ENCODE measurements at places on chromosomes 6 and 20.

GRCh38 chr6:111823012-111823411 is 50.2 kb downstream of the FYN start:
- no peak for DNase-seq

DNA sequence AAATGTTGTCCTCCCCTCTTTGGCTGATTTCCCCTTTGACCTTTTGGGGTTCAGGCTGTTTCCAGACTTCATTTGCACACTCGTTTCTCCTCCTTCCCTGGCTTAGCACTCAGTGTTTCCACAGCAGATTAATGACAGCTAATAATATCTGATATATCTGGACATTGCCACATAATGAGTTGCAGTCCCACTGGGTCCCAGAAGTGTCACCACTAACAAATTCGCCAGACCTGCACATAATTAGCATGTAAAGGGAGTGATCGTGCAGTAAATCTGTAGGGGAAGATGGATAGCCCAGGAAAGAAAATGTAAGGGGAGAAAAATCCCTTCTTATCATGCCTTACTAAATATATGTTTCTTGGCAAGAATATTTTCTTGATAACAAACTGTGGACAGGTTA is 922.1 kb downstream of the TFAP2A start:
- no peak for DNase-seq

DNA sequence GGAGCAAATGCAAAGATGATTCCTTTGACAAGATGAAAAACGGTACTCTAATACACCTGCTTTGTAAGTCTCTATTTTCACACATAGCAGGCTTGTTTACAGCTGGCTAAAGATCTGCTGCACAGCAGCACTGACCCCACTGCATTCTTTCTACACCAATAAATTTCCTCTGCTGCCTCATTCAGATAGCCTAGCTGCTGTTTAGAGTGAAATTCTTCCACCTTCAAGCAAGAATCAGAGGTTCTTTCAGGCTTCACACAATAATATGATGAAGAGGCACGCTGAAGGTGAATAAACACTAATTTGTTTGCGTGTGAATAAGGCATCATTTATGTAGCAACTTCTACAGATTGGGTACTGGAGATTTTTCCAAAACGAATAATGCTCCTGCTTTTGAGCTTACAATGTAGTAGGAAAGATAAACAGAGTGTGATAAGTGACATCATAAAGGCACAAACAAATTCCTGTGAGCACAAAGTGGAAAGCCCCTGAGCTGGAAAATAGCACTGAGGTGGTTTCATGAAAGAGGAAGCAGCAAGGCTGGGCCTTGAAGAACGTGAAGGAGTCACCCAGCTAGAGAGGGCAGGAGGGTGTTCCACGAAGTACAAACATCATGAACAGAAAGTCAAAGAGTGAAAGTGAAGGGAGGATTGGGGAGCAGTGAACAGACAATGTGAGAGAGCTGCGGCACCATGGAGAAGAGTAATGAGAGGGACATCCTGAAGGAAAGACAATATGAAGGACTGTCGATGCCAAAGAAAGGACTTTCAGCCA is 543.4 kb downstream of the CD83 start:
- no peak for DNase-seq

GRCh38 chr6:53725791-53726575 is 60.4 kb upstream of the KLHL31 start:
- peak; percentile 73 for DNase-seq

- DNase-seq, result no peak
These were observed 256.0 kb downstream of the CDKAL1 start for GRCh38 chr6:20790032-20790791.

DNA sequence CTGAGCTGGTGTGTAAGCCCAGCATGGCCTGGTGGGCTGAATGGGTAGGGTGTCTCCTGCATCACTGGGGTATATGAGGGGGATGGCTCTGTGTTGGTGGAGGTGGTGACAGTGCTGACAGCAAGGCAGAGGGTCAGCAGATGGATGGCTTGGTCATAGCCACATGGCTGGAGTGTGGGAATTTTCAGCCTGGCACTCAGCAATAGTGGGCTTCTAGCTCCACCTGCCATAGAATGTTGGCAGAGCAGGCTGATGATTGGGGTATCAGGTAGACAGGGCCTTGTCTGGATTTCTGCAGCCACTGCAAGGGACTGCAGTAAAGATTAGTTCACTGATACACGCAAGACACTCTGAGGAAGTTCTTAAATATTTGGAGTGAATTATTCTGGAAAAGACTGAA is 137.5 kb upstream of the BACH2 start:
- DNase-seq, result no peak

DNA sequence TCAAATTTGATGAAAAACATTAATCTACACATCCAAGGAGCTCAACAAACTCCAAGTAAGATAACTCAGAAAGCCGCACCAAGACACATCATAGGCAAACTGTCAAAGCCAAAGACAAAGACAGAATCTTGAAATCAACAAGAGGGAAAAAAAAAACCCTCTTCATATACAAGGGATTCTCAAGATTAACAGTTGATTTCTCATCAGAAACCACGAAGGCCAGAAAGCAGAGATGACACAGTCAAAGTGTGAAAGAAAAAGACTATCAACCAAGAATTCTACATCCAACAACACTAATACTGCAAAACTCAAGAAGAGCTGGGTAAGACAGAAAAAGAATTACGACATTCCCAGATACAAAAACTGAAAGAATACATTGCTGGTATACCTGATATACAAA is 73.8 kb downstream of the CDK19 start:
- DNase-seq, result no peak

GRCh38 chr20:44411020-44411756 is 55.7 kb downstream of the HNF4A start:
- no peak for DNase-seq

GRCh38 chr6:163738304-163738703 is 323.8 kb downstream of the QKI start:
- DNase-seq, result no peak

GRCh38 chr20:21326700-21327099 is 23.6 kb downstream of the XRN2 start:
- no peak for DNase-seq

- no peak for DNase-seq
These were observed 93.9 kb downstream of the BFSP1 start for GRCh38 chr20:17437251-17437650.

DNA sequence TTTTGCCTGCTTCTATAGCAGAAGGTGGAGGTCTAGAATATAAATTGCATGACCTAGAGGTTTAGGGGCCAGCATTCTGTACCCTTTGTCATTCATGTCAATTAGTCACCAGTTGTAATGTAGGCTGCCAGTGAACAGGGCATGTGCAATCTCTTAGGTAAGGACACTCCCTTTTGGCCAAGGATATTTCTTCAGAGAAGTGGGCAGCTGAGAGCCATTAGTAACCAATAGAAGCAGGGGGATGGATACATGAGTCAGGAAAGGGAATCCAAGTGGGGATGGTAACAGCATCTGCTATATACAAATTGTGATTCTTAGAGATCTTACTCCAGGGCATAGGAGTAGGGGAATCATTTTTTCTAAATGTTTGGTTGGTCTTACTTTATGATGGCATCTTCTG is 494.2 kb upstream of the JAG1 start:
- DNase-seq, result no peak

DNA sequence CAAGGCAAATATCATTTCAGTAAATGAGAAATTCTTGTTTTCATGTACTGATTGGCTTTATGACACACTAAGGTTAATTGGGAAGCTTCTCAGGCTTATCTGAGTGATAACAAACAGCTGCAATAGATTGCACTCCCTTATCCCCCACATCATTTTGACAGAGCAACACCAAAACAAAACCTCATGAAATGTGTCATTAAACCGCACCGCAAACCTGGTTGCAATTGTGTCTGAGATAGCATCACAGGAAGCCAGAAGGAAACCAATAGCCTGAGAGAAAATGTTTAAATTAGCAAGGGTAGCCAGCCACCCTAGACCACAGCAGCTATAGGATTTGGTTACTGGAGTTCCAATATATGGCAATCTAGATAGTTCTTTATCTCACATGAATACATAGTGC is 31.6 kb upstream of the LAMA4 start:
- peak; percentile 63 for DNase-seq

- DNase-seq, result no peak
These were observed 3.0 kb downstream of the CCN2 start for GRCh38 chr6:131947986-131948661.

- DNase-seq, result no peak
These were observed 11.1 kb upstream of the TCF15 start for GRCh38 chr20:621125-621756.

DNA sequence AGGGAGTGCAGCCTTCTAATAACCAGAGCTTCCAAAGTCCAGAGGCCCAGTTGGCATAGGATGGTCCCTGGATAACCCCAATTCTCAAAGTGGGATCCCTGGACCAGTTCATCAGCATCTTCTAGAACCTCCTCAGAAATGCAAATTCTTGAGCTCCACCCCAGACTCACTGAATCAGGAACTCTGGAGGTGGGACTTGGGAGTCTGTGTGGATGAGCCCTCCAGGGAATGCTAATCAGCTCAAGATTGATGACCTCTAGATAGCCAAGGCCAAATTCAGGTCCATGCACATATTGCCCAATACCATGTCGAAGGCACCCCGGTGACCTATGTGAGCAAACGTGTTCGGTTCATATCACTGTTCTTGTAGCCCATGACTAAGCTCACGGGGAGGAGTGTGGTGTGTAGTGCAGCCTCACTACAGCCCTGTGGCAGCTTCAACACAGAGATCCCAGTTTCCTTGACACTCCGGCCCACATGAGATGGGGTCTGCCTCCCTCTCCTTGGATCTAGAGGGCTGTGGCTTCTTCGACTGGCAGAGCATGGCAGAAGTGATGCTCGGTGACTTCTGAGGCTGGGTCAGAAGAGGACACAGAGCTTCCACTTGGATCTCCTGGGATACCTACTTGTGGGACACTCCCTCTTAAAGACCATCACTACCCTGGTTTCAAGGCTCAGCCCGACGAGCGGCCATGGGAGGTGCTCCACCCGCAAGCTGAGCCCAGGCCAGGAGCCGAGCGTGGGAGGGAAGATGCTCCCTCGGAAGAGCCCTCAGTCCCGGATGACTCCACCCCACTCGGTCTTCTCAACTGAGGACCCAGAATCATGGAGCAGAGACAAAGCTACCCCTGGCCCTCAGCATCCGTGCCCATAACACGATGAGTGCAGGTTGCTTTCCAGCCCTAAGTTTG is 151.1 kb upstream of the CST7 start:
- no peak for DNase-seq

DNA sequence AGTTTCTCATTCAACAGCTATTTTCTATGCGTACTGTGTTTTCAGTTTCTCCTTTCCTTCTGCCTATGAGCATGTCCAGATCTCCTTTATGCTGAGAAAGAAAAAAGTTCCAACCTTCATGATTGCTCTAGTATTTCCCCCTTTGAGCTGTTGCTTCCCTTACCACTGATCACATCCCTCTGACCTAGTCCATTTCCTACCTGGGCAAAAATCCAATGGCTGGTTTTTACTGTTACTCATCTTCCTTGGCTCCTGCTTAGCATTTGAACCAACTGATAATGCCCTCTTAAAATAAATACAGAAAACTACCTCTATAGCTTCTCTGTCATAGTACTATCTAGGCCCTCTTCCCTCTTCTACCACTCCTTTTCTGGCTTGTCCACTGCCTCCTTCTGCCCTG is 6.0 kb downstream of the RFX6 start:
- DNase-seq, result no peak

DNA sequence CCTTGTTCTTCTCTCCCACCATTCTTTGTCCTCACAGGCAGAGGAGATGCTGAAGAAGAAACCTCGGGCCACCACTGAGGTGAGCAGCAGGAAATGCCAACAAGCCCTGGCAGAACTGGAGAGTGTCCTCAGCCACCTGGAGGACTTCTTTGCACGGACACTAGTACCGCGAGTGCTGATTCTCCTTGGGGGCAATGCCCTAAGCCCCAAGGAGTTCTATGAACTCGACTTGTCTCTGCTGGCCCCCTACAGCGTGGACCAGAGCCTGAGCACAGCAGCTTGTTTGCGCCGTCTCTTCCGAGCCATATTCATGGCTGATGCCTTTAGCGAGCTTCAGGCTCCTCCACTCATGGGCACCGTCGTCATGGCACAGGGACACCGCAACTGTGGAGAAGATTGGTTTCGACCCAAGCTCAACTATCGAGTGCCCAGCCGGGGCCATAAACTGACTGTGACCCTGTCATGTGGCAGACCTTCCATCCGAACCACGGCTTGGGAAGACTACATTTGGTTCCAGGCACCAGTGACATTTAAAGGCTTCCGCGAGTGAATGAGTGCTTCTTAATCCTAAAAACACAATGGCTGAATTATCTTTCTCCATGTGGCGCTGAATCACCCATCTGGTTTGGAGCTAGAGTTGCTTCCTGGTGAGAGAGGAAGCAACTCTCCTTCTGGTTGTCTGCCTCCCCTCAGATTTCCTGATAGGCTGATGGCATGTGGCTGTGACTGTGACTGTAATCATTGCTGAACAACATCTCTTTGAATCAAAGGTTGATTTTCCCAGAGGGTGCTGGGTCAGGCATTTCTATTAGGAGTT is 4.6 kb downstream of the MAD2L1BP start:
- no peak for DNase-seq

- DNase-seq, result no peak
These were observed 48.2 kb upstream of the QKI start for GRCh38 chr6:163366288-163366687.

GRCh38 chr6:3259491-3259958 is 778 bp downstream of the PSMG4 start:
- peak; percentile 33 for DNase-seq

DNA sequence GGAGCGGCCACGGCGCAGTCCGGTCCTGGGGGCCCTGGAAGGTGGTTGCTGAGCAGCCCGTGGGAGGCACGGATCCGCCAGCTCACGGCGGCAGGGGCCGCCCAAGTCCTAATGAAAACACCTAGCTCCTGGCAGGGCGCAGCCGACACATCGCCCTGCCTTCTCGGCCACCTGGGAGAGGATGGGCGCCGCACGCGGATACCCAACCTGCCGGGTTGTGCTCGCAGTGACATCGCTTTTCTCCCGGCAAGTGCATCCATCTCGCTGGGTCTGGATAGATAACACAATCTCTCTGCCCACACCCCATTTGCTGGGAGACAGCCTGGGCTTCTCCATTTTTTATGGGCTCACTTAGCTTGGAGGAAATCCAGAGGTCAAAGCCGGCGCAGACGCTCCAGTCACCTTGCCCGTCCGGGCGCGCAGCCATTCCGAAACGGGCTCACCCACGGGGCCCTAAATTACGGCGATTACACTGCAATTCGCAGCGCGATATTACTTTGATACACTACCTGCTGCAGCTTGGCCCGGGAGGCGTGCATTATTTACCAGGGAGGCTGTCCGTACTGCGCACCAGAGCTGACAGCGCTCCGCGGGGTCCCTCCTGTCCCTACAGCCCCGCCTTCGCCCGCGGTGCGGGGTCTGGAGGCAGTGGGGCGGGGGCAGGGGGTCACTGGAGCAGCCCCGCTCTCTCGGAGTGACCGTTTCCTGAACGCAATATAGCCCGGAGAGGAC is 36.2 kb upstream of the CCDC167 start:
- no peak for DNase-seq
